Glutamatergic neuron (in vitro differentiated cells): ENCODE measurements at places on chromosomes 3 and 15. TPM values are rescaled to one million over a fixed set of nuclear protein-coding genes. Genes with fewer than 3 reads are reported as not detected.

The HAPLN3 gene
- 0.27 TPM for total RNA-seq

The FGD5 gene
- total RNA-seq, result 3.1 TPM

The NTRK3 gene
- 9.5 TPM for total RNA-seq

DNA sequence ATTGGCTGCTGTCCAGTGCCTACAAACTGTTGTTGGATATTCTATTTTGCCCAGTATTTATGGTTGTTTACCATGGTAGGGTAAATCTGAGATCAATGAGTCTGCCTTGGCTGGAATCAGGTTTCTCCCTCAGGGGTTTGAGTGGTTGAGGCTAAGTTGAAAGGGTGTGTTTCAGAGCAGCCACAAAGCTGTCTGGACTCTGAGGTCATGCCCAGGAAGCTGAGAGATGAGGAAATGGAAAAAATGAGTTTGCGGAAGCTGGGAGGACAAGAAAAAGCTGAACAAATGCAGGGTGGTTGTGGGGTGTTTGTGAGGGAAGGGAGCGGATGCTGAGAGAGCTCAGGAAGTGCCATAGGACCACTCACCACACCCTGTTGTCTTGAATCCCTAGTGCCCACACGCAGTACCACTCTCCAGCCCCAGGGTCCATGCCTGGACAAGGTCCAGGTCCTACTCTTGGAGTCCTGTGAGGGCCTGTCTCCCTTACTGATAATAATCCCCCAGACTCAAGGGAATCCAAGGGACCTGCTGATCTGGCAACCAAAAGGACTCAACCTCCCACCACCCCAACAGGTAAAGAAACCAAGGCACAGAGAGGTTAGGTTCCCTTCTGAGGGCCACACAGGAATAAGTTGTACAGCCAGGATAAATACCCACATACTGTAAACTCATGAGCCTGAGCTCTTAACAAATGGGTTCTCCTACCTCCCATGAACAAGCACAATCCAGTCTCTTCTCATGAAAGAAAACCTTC lies 81.6 kb downstream of the PPCDC start:
- H3K27me3 ChIP-seq, result no peaks in the 10 kb centered on the region
- no peaks in the 10 kb centered on the region for H3K36me3 ChIP-seq
- peaks cover 5% of the 10 kb centered on the region for H3K4me1 ChIP-seq

- no peak overlapping the region for H3K4me3 ChIP-seq
- no peaks in the 10 kb centered on the region for H3K4me1 ChIP-seq
- no peaks in the 10 kb centered on the region for H3K27me3 ChIP-seq
- no peak overlapping the region for H3K27ac ChIP-seq
These were observed 20.1 kb upstream of the GOLGA6L2 start for GRCh38 chr15:23467110-23467600.

DNA sequence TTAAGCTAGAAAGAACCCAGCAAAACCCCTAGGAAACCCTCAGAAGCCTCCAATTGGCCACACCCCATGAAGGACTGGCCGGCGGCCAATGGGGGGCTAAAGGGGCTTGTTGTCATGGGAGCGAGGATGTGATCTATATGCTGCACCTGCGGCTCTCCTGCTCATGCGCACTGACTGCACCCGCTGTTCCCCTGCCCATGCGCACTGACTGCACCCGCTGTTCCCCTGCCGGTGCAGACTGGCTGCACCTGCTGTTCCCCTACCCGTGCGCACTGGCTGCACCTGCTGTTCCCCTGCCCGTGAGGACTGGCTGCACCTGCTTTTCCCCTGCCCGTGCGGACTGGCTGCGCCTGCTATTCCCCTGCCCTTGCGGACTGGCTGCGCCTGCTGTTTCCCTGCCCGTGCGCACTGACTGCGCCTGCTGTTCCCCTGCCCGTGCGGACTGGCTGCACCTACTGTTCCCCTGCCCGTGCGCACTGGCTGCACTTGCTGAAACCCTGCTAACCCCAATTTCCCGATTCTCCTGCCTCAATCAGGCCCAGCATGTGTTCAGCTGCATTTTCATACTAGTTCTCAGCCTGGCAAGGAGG lies 16.8 kb upstream of the MCCC1 start:
- peaks cover 29% of the 10 kb centered on the region for H3K4me1 ChIP-seq
- H3K27me3 ChIP-seq, result peaks cover 23% of the 10 kb centered on the region
- peaks cover 12% of the 10 kb centered on the region for H3K36me3 ChIP-seq
- peak; percentile 95 for DNase-seq
- H3K4me3 ChIP-seq, result peak overlapping the region; percentile 82

GRCh38 chr15:74907163-74907870 lies 666 bp upstream of the FAM219B start:
- DNase-seq, result no peak
- peaks cover 17% of the 10 kb centered on the region for H3K4me1 ChIP-seq
- H3K4me3 ChIP-seq, result peak overlapping the region; percentile 99
- peaks cover 3% of the 10 kb centered on the region for H3K27me3 ChIP-seq
- peak overlapping the region; percentile 96 for H3K27ac ChIP-seq

- no peak overlapping the region for H3K4me3 ChIP-seq
- no peak for DNase-seq
- no peaks in the 10 kb centered on the region for H3K27me3 ChIP-seq
- H3K4me1 ChIP-seq, result peaks cover 2% of the 10 kb centered on the region
- no peak overlapping the region for H3K27ac ChIP-seq
- peaks cover 22% of the 10 kb centered on the region for H3K36me3 ChIP-seq
These were observed 29.0 kb downstream of the GYG1 start for GRCh38 chr3:149020196-149020838.
